Astrocyte of the cerebellum (primary cell): ENCODE measurements at places on chromosomes 12 and 14.

- DNase-seq, result no peak
Observed at GRCh38 chr12:76777765-76778216, 13.9 kb downstream of the ZDHHC17 start.

- no peak for DNase-seq
Observed at GRCh38 chr12:131239384-131240094, 285.8 kb downstream of the ADGRD1 start.

DNA sequence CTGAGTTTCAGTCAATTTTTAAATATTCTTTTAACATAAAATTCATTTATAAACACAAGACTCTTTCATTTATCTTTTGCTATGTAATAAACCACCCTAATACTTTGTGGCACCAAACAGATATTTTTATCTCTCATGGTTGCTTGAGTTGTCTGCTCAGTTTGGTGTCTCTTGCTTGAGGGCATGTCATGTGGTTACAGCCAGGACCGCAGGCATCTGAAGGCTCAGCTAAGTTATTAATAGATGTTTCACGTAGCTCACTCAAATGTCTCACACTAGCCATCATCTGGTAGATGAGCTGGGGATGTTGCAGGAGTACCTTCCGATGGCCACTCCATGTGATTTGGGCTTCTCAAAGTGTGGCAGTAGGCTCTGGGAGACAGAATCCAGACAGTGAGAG is 597.8 kb downstream of the ETNK1 start:
- no peak for DNase-seq

GRCh38 chr14:103317251-103317650 is 16.8 kb upstream of the EIF5 start:
- DNase-seq, result no peak

GRCh38 chr12:51848326-51848727 is at the start of gene FIGNL2:
Gene FIGNL2, minus strand, starts transcription at chr12:51848718. Its CDS starts 26,305 bp downstream, at chr12:51822413.
- DNase-seq, result no peak
